ENCODE measurements at places on chromosomes 5 and 9.
A peak's percentile ranks its signal among the peaks of the same experiment; 100 is the strongest.

DNA sequence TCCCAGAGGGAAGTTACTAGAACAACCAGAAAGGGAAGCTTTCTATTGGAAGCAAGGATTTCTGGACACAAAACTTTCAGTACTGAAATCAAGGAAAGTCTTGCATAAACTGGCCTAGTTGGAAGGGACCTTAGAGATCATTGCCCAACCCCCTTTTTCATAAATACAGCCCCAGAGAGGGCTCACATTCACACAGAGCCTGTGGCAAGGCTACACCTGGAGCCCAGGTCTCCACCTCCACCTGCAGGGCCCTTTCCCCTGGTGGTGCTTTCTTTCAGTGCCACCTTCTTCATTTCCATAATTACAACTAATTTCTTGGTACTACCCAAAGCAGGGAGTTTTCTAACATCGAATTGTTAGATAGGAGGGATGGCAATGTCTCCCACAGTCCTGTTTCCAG, 85.7 kb downstream of the ADRB2 start:
- DNase-seq: no peak

- DNase-seq: no peak
These were observed 500.1 kb upstream of the SGCD start for GRCh38 chr5:155826611-155827507.

DNA sequence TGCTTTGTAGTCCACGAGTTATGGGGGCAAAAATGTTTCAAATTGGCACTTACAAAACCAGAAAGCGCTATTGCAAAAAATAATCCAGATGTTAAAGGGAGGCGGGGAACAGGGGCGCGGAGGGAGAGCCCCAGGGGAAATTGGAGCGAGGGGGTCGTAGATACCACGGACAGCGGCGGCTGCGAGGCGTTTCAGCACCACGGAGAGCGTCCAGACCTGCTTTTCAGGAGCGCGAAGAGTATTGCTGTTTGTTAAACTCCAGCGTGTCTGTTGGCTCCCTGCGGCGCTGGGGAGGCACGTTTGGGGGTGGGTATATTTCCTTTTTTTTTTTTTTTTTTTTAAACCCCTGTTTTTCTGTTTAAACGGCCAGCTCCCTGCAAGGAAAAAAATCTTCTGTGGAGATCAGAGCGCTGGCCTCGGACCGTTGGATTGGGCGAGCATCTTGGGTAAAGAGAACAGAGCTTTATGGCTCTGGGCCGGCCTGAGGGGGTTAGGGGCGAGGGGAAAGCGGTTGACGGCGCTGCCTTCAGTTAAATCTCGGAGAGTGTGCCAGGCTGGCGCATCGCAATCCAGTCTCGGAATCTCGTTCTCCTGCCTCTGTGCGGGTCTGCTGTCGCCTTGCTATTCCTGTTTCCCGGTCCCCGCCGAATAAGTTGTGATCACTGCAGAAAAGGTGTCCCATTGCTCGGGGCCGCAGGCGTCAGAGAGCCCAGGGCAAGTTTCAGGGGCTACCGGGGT, at the start of gene GLRA1:
Gene GLRA1 (minus strand): TSS at position 288 of the 738 bp plus-strand sequence. CDS start 302 bp downstream, outside the sequence.
- peak; percentile 88 for DNase-seq

GRCh38 chr5:28328681-28329080, 1290.3 kb upstream of the CDH9 start:
- no peak for DNase-seq

DNA sequence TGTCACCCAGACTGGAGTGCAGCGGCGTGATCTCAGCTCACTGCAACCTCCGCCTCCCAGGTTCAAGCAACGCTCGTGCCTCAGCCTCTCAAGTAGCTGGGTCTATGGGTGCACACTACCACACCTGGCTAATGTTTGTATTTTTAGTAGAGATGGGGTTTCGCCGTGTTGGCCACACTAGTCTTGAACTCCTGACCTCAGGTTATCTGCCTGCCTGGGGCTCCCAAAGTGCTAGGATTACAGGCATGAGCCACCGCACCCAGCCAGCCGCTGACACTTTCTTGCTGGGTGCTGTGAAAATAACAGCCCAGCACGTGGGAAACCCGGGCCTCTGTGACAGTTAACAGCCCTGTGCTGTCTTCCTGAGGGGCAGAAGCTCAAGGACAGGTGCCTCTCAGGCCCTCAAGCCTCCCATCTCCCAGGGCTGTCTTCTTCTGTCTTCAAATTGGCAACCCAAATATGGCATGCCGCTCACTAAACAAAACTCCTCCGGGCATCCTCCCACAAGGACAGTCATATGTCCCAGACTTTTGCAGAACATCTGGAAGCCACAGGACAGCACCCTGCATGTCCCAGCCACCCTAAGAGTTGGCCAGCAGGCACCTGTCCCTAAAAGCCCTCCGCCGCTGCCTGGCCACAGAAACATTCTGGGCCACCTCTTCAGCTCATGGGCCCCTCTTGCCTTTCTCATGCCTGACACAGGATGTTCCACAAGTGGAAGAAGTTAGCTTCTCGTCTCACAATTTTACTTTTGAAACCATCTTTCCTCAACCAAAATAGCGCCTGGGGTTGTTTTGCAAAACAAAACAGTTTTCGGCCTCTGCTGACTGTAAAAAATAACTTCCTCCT, 233.6 kb downstream of the SYK start:
- no peak for DNase-seq

DNA sequence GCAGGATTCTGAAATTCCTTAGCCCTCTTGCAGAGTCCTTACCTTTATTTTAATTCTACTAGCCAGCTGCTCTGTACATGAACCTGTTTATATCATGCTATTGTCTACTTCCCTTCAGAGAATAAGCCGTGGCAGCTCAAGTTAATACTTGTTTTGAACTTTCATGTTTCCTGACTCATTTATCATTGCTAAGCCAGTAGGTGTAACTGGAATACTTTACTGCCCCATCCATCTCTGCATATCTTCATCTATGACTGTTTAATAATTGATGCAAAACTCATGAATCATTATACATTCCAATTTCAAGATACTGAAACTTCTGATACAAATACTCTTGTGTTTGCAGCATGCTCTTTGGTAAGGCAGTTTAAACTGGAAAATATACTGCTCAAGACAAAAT, 174.7 kb downstream of the PPP2R2B start:
- DNase-seq: no peak

- DNase-seq: peak; percentile 63
These were observed 31.7 kb upstream of the KCNMB1 start for GRCh38 chr5:170420806-170421412.

GRCh38 chr9:73805853-73806458, 654.3 kb downstream of the ANXA1 start:
- DNase-seq: no peak

DNA sequence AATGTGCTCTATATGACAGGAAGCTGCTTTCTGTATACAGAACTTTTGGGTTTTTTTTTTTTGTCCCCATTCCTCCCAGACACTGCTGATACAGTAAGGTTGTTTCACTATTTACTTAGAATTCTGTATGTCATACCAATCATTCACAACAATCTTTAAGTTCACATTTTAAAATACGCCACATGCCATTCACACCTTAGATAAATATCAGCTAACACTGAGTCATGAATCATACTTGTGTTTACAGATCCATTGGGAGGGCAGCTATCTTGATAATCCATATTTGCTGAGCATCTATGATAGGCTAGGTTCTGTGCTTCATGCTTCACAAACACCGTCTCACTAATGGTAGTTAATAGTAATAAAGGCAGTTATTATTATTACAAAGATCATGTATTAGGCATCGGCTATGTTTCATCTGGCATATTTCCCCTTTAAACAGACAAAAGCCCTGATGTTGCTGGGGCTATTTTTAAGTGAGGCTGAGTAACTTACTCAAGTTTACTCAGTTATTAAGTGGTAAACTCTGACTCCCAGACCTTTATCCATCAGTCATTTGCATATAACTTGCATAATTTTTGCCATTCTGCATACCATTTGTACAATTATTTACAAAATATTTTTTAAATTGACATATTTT, 152.2 kb upstream of the HMHB1 start:
- DNase-seq: no peak

DNA sequence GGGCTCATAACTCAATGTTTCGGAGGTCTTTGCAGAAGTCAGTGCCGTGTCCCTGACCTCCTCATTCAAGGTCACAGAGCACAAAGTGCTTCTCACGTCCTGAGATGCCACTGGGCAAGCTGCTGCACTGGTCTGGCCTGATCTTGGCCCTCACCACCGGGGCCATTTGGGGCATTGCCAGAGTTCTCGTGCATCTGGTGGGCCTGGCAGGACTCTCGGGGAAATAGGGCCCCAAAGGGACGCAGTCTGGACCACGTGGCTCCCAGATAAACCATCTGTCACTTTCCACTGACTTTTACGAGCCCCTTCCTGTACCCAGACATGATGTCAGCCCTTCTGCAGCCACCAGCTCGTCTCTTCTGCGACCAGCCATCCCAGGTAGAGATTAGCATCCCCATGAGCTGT, 54.8 kb downstream of the HRH2 start:
- DNase-seq: no peak

GRCh38 chr9:124752967-124753366, 18.1 kb downstream of the NR6A1 start:
- no peak for DNase-seq

- no peak for DNase-seq
These were observed 66.8 kb upstream of the SMC2 start for GRCh38 chr9:104027295-104027694.

GRCh38 chr9:133610845-133611244, 1.7 kb upstream of the FAM163B start:
- DNase-seq: no peak

DNA sequence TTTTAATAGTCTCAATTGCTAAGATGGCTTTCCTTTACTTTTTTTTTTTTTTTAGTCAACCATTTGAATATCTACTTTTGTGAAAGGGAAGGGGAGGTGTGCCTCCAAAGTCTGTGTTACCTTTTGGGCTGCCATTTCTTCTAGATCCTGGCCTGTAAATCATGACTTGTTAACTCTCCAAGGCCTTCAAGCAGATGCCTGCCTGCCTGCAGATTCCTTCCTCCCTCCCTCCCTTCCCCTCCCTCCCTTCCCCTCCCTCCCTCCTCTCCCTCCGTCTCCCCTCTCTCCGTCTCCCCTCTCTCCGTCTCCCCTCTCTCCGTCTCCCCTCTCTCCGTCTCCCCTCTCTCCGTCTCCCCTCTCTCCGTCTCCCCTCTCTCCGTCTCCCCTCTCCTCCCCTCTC, 73.1 kb downstream of the COMMD10 start:
- DNase-seq: no peak

GRCh38 chr5:56440871-56441740, 208.0 kb upstream of the ANKRD55 start:
- DNase-seq: no peak

DNA sequence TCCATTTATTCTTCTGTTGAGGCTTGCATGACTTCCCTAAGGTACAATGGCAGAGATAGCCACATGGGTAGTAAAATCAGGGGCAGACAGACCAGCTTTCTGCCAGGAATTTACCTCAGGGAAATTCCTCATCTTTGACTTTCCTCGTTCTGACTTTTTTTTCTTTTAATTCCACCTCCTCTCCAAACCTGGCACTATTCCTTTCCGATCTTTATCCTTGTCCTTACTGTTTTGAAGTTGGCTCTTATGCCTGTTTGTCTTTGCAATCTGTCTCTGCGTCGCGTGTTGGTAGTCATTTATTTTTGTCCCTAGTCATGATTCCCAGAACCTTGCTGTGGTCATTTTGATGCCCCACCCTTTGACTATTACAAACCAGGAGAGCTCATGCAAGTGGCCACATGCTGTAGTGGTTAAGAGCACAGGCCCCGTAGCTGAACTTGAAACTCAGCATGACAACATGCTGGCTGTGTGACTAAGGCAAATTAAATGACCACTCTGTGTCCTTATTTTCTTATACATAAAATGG, 19.0 kb downstream of the TMC1 start:
- DNase-seq: no peak

DNA sequence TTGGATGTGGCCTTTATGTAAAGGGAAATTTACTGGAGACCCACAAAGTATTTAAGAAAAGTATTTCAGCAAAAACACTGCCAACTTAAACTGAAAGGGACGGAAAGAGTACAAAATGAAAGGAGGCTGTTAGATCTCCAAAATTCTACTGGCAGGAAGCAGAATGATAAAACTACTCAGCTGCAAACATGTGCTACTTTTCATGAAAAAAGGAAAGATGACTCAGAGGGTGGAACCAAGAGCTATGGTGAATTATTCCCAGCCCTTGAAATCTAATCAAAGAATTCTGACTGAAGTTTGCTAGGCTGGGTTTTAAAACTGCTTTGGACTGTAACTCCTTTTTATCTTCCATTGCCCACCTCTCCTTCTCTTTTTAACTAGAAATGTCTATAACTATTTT, 58.6 kb upstream of the ZBED3 start:
- DNase-seq: no peak

DNA sequence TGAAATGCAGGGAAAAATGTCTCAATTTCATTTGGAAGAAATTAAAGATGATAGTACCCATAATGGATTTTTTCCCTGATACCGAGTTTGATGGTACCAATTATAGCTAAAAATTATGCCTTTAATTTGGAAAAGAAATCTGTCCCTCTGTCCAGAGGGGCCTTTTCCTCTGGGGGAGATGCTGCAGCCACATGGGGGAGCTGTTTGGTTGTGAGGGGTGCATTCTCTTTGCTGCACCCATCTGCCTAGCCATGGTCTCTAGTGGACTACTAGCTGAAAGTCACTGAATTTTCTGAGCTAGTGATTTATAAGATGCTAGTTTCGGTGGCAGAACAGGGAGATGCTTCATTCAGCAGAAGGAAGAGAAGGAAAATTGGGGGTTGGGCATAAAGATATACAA, 9.6 kb downstream of the SEC61B start:
- DNase-seq: no peak

- no peak for DNase-seq
These were observed 93.7 kb downstream of the AK8 start for GRCh38 chr9:132784286-132784830.

DNA sequence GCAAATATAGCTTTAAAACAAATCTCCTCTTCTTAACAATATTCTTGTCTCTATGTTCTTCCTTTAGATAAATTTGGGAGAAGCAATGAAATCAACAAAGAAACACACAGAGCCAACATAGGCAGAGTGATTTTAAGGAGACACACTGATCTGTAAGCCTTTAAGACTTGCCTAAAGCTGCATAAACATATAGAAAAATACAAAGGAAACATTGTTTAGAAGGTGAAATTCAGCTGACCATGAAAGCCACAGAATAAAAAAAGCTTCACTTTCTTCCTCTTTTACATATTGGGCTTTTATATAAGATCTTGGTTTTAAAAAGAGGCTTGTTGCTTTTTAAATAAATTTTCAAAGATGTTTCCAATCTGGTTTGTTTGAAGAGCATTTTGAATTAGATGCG, 1277.5 kb downstream of the EFNA5 start:
- no peak for DNase-seq

GRCh38 chr9:134293611-134294152, 32.6 kb upstream of the RXRA start:
- peak; percentile 66 for DNase-seq

GRCh38 chr5:128318691-128319090, 219.4 kb downstream of the FBN2 start:
- DNase-seq: no peak

- no peak for DNase-seq
These were observed 18.6 kb downstream of the BRD3 start for GRCh38 chr9:134049236-134049635.

DNA sequence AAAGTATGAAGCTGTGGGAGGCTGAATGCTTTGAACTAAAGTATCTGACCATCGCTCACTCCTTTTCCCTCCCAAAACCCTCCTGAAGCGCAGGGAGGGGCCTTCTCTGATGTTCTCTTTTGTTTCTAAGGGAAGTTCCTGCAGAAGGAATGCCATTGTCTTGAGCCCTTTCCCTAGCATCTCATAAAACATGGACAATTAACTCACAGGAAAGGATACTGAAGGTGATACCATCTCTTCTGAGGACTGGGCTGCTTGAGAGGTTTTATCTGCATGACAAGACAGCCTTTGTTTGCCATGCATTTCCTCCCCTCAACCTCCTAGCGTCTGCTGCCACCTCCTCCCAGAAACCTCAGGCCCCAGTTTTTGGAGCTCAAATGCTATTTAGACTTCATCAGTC, 4.3 kb upstream of the RMND5B start:
- DNase-seq: no peak
